ENCODE measurements at places on chromosomes 1 and 21.

DNA sequence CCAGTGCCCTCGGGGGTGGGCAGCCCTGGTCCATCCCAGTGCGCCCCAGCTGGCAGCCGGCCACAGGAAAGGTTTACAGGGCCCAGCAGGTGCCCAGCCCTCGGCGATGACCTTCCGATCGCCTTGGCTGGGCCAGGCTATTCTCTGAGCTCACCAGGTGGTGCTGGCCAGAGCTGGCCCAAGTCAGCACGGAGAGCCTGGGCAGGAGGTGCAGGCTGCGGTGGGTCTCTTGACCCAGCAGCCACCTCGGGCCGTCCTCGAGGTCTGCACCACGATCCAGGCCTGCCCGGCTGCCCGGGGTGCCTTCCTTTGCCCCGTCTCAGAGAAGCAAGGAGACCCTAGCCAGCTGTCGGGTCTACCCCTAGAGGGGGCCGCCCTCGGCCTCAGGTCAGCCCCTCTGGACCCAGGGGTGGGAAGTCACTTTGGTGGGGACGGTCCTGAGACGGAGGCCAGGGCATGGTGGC, 370 bp downstream of the PERM1 start:
- DNase-seq, result no peak

DNA sequence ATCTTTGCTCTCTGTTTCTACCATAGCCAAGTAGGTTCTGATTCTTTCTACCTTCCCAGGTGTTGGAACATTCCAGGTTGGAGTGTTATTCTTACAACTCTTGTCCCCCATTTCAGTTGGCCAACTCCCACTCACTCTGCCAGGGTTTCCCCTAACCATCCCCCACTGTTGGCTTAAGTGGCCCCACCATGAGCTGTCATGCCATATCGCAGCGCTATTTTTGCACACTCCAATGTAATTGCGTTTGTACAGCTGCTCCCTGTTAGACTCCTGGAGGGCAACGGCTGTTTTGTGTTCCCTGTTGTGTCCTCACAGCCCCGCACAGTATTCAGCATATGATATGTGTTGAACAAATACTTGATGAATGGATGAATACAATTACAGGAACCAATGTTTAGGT, 117.7 kb upstream of the ETS2 start:
- no peak for DNase-seq

DNA sequence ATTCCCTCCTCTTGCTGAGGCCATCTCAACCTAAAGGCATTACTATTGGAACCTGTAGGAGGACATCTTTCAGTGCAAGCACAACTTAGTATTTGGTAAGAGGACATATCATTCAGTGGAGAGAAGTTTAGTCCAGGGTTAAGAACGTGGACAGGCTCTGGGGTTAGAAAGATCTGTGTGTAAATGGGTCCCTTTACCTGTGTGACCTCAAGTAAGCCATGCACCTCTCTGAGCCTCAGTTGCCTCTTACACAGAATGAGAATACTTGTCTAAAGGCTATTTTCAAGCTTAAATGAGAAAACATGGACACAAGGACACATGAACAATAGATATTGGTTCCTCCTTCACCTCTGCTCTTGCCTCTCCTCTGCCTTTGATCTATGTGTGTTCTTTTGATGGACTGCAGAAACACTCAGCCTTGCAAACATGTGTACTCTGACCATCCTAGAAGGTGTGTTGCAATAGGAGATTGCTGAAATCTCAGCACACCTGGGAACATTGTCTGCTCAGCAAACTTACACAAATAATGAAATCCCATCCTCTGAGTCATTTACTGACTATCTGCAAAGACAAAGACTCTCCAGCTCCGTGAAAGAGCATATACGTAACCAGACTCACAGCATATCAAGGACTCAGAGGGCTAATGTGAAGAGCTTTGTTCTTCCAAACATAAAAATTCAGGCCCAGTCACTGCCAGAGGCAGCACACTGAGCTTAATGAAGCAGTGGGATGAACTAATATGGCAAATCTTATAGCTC, 143.8 kb downstream of the DAB1 start:
- no peak for DNase-seq

GRCh38 chr1:116436611-116436970, 63.5 kb downstream of the ATP1A1 start:
- no peak for DNase-seq

DNA sequence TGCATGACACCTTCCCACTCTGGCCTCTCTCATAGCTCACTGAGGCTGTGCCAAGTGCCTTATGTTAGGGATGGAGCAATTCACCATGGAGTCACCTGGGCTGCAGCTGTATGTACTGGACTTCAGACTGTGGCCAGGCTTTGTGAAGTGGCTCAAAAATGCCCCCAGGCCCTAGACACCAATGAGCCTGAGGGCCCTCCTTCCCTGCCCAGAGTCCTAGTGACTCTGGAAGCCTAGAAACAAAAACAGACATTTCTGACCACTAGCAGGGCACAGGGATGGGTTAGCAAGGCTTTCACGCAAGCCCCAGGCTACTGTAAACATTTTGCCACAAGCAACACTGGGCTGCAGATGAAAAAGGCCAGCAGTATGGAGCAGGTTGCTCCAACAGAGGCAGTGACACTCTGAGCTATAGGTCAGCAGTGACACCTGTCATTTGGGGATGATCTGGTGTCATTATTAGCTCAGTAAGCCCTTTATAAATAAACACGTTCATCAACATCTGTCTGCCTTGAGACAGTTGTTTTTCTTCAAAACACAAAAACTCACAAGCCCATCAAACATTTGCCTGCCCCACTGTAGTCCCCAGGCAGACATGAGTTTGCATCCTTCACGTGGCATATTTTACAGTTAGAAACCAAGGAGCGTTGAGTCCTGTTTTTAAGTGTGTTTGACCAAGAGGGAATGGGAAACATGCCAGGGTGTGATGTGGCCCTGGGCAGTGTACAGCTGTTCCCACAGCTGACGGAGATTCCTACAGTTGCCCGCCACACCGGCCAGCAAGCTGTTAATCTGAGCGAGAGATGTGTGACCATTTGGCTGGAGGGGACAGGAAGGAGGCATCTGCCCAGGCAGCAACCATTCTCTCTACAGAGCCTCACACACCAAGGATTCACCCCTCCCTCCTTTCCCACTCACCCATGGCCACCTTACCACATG, 66.8 kb downstream of the KCNN3 start:
- DNase-seq, result no peak

DNA sequence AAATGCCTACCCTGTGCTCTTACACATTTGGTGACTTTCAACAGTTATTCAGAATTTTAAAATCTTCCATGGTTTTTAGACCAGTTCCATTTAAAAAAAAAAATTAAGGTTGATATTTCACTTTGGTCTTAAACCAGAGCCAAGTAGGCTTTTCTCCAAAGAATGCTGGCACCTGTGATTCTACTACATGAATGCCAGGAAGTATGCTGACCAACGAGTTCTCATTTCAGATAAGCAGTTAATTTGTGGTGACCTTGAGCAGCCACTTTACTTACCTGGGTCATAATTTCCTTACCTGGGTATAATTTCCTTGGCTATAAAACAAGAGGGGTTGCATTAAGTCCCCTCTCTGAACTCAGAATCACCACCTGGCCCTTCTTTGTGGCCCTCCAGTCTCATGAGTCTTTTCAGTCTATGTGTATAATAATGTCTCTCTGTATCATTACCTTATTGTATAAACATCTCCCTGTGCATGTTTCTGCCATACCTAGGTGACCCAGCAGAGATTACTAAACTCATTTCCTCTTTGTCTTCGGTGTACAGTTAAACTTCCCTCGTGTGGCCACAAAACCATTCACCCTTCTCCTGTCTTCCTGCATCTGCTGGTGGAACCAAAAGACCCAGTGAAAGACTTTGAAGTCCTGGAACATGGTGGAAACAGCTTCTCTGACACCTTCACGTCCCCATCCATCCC, 139.1 kb upstream of the DPT start:
- no peak for DNase-seq

DNA sequence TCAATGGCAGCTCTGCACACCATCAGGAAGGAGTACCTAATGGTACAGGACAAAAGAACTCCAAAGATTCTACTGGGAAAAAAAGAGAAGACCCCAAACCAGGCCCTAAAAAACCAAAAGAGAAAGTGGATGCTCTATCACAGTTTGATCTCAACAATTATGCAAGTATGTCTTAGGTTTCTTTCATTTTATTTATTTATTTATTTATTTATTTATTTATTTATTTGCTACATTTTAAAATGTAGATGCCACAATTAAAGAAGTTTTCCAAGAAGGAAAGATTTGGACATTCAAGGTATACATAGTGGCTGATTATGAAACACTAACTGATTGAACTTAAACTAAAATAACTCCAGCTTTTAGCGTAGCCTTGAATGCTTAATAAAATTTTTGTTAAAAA, 60.2 kb downstream of the PRRC2C start:
- no peak for DNase-seq

DNA sequence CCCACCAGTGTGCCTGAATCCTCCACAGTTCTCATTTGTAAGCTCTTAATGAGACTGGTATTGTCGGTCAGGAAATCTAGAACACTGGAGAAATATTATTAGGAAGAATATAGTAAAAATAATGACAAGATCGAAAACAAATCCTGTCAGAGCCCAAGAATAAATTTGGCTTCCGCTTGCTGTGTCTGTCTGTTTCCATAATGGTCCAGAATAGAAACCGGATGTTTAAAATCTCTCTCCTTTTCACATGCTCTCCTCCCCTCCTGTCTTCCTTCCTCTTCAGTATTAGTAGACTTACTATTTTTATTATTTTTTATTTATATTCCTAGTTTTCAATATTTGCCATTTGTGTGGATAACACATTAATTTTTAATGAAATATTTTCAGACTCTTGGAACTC, 187.7 kb downstream of the SDCCAG8 start:
- DNase-seq, result no peak

- DNase-seq, result no peak
Observed at GRCh38 chr1:68959461-68960030, 462.7 kb upstream of the DEPDC1 start.

GRCh38 chr1:41598325-41598724, 113.8 kb upstream of the EDN2 start:
- DNase-seq, result no peak

DNA sequence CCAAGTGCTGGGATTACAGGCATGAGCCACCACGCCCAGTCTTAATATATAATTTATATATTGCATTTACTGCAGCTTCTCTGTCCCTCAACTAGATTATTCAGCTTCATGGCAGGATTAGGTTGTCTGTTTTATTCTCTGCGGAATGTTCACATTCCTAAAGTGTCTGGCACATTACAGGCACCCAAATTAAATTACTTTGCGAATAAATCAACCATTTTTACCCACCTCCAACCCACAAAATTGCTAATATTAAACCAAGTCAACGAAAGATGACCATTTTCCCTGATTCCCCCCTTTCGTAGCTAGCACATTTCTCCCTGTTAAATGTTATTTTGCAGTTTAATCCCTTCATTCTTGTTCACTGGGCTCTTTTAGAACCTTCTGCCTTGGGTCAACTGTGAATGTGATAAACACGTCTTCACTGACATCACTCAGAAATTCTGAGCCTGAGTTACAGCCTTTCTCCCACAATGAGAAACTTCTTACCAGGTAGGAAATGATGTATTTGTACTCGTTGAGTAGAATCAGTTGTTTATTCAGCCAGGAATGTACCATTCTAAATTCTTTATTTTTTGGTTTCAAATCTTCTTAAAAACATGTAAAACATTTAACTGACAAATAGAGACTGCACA, 35.9 kb downstream of the THAP3 start:
- no peak for DNase-seq

DNA sequence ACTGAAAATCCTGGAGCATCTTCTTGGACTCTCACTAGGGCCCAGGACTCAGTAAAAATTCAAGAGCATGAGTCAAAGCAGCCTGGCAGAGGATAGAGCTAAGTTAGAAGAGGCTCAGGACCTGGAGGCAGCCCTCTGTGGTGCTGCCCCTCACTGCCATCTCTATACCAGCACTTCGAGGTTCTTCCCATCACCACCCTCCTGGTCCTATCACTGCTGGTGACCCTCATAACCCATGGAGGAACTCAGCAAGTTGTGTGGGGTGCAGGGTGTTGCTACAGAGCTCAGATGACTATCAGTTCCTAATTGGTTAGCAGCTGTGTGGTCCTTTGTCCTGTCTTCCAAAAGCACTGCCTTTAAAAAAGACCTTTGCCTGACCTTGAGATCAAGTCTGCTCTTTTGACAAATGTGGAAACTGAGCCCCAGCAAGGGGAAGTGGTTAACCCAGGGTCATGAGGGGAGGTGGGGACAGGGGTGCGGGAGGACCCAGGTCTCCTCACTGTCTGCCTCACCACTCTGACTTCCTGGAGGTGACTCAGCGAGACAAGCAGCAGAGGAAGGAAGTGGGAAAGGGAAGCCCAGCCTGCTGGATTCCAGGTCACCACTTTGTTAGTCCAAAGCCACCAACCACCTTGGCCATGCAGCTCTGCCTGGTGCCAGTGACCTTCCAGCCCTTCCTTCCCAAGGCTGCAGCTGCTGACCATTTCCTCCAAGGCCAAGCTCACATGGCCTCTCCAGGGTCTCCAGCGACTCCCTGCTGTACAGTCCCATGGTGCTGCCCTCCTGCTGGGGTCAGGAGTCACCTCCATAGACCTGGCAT, 199.4 kb upstream of the EDN2 start:
- no peak for DNase-seq

DNA sequence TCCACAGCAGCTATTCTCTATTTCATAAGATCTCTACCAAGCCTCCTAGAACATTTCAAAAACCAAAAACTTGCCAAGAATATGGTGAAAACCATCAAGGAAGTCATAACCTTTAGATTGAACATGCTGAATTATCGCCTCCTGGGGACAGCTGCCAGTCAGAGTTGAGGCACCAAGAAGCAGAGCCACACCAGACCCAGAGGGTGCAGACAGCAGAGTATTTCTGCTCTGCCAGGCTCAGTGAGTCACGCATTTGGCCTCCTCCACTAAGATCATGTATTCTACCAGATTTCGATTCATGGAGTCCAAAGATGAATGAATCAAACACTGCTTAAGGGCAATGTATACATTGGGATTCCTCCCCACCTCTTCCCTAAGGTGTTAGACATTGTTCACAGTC, 2.1 kb downstream of the F3 start:
- DNase-seq, result no peak

GRCh38 chr1:116218922-116219321, 107.7 kb downstream of the MAB21L3 start:
- DNase-seq, result no peak

DNA sequence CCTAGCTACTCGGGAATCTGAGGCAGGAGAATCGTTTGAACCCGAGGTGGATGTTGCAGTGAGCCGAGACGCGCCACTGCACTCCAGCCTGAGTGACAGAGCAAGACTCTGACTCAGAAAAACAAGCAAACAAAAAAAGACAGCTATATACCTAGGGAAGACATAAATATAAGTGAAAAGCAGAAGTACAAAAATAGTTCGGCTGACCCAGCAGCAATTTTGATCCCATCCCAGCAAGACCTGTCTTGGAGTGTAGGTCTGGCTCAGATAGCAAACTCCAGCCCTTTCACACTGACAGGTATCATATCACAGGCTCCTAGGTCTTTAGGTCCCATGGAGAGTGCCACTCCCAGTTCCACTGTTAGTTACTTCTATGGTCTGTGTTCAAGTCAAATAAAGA, 14.6 kb downstream of the MTX1 start:
- no peak for DNase-seq

DNA sequence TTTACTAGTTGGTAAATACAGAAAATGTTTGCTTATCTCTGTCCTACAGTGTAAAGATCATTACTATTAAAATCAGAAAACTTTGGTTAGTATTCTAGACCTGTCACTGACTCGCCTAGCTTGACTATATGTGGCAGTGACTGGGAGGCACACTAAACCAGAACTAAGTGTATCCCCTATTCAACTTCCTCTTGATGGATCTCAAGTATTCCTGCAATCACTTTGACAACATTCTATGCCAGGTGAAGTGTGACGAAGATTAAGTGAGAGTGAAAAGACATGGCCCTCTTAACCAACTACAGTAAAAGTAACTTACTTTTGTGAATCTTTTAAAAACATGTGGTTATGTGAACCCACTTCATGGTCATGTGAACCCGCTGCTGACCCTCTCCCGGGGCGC, 223.0 kb upstream of the ADAMTS5 start:
- no peak for DNase-seq

Measured in stimulated activated CD8-positive, alpha-beta memory T cell treated with anti-CD3 and anti-CD28 coated beads, Interleukin-7, amount 100 ng/mL, for 48 hours (primary cell).